Activated naive CD4-positive, alpha-beta T cell treated with anti-CD3 and anti-CD28 coated beads for 36 hours (primary cell): ENCODE measurements at places on chromosomes 4 and X.

GRCh38 chr4:10033191-10033881, 12.0 kb upstream of the SLC2A9 start:
- DNase-seq: no peak

- DNase-seq: no peak
Measured at GRCh38 chrX:97102938-97103337, 219.2 kb downstream of the RPA4 start.

GRCh38 chr4:111631215-111631999, 513.8 kb upstream of the FAM241A start:
- DNase-seq: no peak

DNA sequence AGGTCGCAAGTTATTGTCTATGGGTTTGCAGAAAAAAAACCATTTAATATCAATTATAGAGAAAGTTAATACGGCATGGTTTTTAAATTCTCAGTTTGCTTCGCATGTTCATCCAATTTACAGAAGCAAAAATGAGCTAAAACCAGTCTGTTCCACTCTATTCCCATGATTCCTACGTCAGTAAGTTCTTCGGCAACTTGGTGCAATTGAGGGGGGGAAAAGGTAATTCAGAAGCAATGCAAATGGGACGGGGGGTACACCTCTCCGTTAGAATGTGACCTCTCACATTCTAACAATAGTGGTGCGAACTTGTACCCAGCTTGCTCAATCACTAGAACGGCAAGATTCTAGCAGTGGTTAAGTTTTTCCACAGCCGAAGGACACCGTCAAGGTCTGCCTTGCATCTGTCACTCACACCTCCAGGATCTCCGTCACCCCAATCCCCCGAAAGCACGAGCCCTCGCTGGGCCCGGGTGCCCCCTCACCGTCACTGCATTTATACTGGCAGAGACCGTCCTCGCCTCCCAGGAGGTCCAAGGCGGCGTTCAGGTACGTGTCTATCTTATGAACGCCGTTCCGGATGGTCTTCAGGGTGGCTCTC, 653 bp downstream of the PLA2G12A start:
- peak; percentile 37 for DNase-seq

- no peak for DNase-seq
Measured at GRCh38 chr4:119233750-119234149, 21.2 kb downstream of the USP53 start.

GRCh38 chr4:130850019-130850524, 1754.1 kb downstream of the C4orf33 start:
- DNase-seq: no peak

DNA sequence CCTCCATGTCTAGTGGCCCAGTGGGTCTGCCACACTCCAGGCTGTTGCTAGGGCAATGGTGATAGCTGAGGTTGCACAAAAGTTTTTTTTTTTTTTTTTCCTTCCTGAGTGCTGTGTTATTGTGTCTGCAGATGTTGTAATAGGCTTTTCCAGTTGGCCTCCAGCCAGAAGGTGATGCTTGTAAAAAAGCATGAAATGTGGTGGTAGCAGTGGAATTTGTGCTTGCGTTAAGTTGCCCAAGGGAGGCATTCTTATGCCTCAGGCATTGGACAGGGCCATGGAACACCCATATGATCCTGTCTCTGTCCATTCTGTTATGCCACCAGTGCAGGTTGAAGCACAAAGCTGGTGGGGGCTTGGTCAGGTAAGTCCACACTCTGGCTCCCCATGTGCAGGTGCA, 660.5 kb upstream of the SPANXN1 start:
- DNase-seq: no peak

DNA sequence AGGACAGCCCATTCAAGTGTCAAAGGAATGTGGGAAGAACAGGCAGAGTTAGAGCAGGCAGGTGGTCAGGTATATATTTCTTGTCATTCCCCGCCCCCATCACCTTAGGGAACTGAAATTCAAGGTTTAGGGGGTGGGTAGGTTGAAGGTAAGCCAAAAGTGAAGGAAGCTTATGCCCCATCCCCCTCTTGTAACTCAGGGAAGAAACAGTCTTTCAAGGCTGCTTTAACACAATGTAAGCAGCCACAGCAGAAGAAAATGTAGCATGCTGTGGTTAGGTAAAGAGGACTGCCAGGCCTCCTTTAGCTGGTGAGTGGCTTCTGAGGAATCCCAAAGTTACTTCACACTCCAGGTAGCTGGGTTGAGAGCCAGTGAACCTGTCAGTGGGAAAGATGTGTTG, 122.3 kb downstream of the RS1 start:
- DNase-seq: no peak

DNA sequence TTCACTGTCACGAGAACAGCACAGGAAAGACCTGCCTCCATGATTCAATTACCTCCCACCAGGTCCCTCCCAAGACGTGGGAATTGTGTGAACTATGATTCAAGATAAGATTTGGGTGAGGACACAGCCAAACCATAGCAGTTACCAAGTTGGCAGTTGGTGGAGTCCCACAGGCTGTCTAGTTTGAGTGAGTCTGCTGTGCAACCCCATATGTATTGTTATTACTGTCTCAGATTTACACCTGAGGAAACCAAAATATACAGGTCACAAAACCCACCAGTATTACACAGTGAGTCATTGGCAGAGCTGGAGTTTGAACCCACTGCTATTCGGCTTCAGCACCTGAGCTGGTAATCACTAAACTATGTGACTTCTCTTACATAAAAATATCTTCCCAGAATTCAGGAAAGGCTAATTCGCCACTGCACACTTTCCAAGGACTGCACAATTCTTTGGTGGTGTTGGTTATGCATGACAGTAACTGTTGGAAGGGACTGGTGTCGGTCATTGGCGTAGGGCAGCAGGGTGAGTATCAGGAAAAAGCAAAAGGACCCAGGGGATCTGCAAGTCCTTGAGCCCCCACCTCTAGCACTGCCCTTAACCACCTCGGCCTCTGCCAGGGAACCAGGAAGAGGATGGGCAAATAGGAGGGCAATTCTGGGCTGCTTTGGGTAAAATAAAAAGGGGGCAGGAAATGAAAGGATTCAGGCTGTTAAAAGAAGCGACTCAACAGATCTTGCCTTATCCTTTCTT, 110.1 kb downstream of the USP46 start:
- DNase-seq: no peak

- DNase-seq: no peak
Measured at GRCh38 chr4:34534916-34535315, 1709.4 kb downstream of the ARAP2 start.

- DNase-seq: no peak
Measured at GRCh38 chr4:125346616-125347015, 31.9 kb downstream of the FAT4 start.

DNA sequence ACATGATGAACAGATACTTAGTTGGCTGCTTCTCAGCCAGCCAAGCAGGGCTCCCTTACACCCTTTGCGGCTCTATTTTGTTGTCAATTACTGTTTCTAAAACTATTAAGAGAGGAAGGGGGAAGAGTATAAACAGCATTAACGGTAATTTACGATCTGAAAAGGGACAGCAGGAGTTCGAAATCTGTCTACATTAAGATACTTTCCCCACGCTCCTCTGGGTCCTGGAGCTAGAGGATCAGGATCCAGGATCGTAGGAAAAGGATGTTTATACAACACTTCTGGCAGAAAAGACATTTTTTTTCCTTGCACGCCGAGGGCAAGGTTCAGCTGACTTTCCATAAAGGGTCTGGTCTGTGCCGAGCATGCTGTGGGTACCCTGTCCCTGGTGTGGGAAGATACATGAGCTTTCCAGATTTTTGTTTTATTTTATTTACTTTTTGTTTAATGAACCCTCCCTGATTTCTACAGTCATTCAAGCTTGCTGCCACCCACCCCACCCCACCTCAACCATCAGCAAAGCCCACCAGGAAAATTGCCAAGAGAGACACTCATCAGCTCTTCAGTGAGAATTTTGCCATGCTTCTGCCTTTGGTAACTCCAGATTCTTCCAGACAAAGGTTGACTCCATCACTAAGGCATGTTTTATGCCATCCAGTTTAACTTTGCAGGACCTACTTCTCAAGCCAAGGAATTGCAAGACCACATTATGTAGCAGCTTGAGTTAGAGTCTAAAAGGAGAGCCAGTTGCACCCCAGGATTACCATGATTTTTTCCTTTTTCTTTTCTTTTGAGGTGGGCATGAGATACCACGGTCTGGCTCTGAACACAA, 188.1 kb downstream of the QDPR start:
- DNase-seq: no peak

DNA sequence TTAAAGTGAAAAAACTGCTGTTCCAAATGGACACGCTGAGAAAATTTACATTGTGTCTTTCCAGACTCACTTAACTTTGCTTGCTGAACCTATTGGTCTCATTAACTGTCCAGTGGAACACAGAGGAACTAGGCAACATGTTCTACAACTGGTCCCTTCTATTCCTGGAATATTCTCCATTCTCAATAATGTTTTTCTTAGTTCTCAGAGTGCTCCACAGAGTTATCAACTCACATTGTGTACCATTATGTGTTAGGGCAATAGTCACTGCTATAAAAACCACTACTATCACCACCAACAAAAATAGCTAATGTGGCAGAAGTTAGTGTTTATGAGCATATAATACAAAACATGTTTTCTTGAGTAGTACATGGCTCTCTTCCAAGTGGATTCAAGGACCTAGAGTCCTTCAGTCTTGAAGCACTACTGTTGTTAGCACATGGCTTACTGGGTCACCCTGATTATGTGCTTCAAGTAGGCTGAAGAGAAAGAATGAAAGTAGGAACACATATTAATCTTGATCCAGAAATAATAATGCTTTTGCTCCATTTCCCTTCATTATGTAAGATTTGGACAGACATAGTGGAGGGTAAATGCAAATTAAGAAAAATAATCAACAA, 865.3 kb upstream of the HS3ST1 start:
- DNase-seq: no peak

DNA sequence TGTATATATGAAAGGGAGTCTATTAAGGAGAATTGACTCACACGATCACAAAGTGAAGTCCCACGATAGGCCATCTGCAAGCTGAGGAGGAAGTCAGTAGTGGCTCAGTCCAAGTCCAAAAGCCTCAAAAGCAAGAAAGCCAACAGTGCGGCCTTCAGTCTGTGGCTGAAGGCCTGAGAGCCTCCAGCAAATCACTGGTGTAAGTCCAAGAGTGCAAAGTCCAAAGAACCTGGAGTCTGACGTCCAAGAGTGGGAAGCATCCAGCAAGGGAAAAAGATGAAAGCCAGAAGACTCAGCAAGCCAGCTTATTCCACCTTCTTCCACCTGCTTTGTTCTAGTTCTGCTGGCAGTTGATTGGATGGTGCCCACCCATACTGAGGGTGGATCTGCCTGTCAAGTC, 104.1 kb downstream of the IL1RAPL2 start:
- no peak for DNase-seq

GRCh38 chr4:10013722-10014121, 7.6 kb downstream of the SLC2A9 start:
- DNase-seq: peak; percentile 73

DNA sequence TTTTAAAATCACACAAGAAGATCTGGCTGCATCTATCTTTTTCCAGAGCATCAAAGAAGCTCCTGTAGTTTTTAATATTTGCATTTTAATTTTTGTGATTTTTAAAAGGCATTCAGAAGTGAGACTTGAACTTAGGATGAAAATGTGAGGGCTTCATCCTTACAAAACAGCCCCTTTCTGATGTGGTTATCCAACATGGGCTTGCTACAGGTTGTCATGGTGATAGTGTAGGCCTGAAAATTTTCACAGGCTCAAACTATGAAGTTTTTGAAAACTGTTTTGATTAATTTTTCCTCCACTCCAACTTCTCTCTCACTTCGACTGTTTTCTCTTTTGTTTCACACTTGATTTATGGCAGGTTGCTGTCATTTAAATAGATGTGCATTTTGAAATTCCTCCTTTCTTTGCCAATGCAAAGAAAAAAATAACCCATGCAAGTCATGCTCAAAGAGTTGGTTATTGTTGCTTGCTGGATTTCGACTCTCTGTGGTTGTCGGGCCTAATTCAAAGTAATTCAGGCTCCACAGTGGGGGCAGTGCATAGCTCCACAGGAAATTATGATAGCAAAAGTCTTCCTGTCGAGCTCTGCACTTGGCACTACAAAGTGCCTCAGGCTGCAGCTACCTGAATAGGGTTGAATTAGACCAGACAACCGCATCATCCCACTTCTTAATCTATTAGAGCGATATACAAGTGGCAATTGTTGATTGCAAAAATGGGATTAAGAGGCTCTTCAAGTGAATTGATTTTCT, 201.0 kb upstream of the GPR101 start:
- DNase-seq: peak; percentile 15

DNA sequence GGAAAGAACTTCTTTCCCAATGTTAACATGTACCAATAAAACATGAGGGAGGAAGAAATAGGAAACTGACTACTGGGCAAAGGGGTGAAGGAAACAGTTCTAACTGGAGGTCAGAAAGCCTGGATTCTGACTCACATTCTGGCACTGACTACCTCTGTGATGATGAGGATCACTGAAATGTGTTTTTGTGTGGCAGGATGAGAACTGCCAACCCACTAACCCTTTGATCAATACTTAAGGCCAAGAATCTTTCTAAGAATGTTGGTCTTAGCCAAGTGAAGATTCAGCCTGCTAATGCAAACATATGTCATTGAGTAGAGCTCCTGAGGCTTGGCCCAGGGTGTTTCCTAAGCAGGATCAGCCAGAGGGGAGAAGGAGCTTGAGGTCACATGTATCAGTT, 4.6 kb downstream of the ALAS2 start:
- DNase-seq: no peak

- DNase-seq: no peak
Measured at GRCh38 chrX:28312259-28312658, 275.0 kb upstream of the IL1RAPL1 start.

DNA sequence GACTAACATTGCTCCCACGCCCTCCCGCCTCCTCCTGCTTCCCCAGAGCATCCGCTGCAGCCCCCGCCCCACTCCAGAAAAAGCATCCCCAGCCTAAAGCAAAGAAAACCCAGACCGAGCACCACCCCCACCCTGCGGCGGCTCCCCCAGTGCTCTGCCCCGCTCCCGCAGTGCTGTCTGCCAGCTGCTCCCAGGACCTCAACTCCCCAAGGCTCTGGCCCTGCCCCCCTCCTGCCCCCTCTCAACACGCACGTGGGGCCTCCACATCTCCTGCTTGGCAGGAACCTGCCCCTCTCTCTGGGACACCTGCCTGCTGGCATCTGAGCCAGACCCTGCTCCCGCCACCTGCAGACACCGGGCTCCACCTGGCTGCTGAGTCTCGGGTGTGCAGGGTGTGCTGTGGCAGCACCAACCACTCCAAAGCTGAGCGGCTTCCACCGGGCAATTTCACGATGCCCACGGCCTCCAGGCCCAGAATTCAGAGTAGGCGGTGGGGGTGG, 79.4 kb downstream of the FAM53A start:
- peak; percentile 56 for DNase-seq
